ENCODE measurements at places on chromosomes 2 and 18. TPM values are rescaled to one million over a fixed set of nuclear protein-coding genes. Genes with fewer than 3 reads are reported as not detected.

- H3K27ac ChIP-seq: no peak overlapping the region
- peaks cover 11% of the 10 kb centered on the region for H3K4me1 ChIP-seq
- DNase-seq: no peak
- no peak overlapping the region for H3K4me3 ChIP-seq
Measured at GRCh38 chr2:46053564-46053963, 243.6 kb upstream of the EPAS1 start.

GRCh38 chr2:40405465-40405864 is 46.4 kb downstream of the SLC8A1 start:
- no peak overlapping the region for H3K4me3 ChIP-seq
- H3K36me3 ChIP-seq: no peaks in the 10 kb centered on the region
- no peak overlapping the region for H3K27ac ChIP-seq
- no peak for DNase-seq
- no peaks in the 10 kb centered on the region for H3K4me1 ChIP-seq

- H3K36me3 ChIP-seq: no peaks in the 10 kb centered on the region
- H3K4me1 ChIP-seq: peaks cover 7% of the 10 kb centered on the region
- no peak overlapping the region for H3K27ac ChIP-seq
- no peak for DNase-seq
Measured at GRCh38 chr2:151972241-151973012, 126.4 kb downstream of the CACNB4 start.

Gene TCF7L1
- 8.3 TPM for total RNA-seq

DNA sequence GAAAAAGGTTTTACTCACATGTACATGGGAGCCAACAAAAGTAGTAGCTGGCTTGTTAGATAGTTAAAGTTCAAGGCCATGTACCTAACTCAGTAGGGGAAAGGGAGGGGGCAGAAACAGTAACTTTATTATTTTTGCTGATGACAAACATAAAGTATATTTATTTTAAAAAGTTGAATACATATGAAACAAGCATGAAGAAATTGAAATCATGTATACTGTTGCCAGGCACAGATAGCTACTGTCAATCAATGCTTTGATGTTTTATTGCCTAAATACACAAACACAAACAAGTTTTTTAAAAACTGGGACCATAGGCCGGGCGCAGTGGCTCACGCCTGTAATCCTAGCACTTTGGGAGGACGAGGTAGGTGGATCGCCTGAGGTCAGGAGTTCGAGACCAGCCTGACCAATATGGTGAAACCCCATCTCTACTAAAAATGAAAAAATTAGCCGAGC is 7.6 kb upstream of the PSD4 start:
- H3K27me3 ChIP-seq: no peaks in the 10 kb centered on the region
- H3K4me1 ChIP-seq: no peaks in the 10 kb centered on the region
- DNase-seq: no peak

- peaks cover 14% of the 10 kb centered on the region for H3K4me1 ChIP-seq
- no peak for DNase-seq
- H3K27me3 ChIP-seq: no peaks in the 10 kb centered on the region
- peak overlapping the region; percentile 83 for H3K4me3 ChIP-seq
Measured at GRCh38 chr2:238240757-238241711, 1.2 kb upstream of the HES6 start.
